CD4-positive, alpha-beta T cell treated with Interleukin-4 for 1 hour (primary cell): ENCODE measurements at places on chromosomes 3 and 15.
A peak's percentile ranks its signal among the peaks of the same experiment; 100 is the strongest.

GRCh38 chr3:187287256-187287655 is 4.3 kb downstream of the MASP1 start:
- no peak for DNase-seq

- DNase-seq = no peak
Measured at GRCh38 chr3:178318941-178319816, 217.1 kb upstream of the KCNMB2 start.

GRCh38 chr3:185631508-185632206 is 45.6 kb downstream of the SENP2 start:
- no peak for DNase-seq

DNA sequence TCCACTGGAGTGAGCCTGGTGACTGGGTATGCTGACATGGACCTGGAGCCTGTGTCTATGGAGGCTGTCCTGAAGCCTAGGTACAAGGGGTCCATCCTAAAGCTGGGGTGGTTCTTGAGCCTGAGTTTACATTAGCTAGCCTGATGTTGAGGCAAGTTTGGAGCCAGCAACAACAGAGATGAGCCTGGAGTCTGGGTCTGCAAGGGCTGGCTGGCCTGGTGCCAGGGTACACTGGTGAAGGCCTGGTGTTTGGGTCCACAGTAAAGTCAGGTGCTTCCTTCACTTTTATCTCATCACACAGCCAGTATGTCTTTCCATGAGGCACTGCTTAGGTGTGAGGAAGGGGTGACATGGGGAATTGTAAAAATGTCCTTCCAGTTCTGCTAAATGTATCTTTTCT is 49.5 kb downstream of the TP63 start:
- DNase-seq = no peak

DNA sequence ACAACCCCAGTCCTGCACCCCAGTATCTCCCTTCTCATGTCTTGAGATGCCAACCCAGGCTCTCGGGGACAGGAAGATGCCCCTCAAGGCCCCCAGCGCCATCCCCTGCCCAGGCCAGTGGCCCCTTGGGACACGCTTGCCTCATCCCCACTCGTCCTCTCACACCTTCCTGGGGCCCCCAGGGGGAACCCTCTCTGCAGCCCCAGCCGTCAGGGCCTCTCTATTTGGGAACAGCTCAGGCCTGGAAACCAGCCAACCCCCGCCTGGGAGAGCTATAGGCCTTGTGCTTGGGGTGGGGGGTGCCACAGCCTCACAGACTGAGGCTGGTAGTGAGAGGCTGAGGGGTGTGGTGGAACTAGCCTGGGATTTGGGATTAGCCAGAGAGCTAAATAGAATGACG is 7.8 kb downstream of the LINGO1 start:
- no peak for DNase-seq

GRCh38 chr15:84980196-84981053 is 1.2 kb upstream of the PDE8A start:
- DNase-seq = peak; percentile 90

- DNase-seq = peak; percentile 33
Measured at GRCh38 chr3:112736805-112737566, 96.0 kb upstream of the CCDC80 start.

GRCh38 chr3:66451766-66452165 is 49.1 kb downstream of the LRIG1 start:
- DNase-seq = no peak

DNA sequence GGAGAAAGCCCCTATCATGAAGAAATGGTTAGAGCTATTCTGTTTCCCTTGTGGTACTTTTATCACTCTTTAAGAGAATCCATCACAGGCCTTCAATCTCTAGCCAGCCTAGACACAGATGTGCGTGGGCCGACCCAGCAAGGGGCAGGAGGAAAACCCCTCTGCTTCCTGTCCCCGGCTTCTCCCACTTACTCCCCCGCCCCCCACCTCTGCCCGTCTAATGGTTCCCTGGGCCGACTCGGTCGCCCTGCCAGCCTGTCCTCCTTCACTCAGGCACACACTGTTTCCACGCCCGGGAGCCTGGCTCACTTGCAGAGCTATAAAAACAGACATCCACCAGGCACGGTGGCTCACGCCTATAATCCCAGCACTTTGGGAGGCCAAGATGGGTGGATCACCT is 58.3 kb upstream of the TFRC start:
- no peak for DNase-seq

- DNase-seq = no peak
Measured at GRCh38 chr15:65418596-65418995, 4.2 kb downstream of the IGDCC4 start.

GRCh38 chr3:47666118-47666517 is 87.5 kb upstream of the CSPG5 start:
- no peak for DNase-seq

GRCh38 chr3:127220497-127220896 is 27.6 kb downstream of the PRR23E start:
- DNase-seq = no peak

- no peak for DNase-seq
Measured at GRCh38 chr3:89072642-89073041, 34.8 kb upstream of the EPHA3 start.

GRCh38 chr3:134449277-134449676 is 36.5 kb downstream of the ANAPC13 start:
- no peak for DNase-seq

- no peak for DNase-seq
Measured at GRCh38 chr3:157201648-157202278, 41.8 kb upstream of the CCNL1 start.

DNA sequence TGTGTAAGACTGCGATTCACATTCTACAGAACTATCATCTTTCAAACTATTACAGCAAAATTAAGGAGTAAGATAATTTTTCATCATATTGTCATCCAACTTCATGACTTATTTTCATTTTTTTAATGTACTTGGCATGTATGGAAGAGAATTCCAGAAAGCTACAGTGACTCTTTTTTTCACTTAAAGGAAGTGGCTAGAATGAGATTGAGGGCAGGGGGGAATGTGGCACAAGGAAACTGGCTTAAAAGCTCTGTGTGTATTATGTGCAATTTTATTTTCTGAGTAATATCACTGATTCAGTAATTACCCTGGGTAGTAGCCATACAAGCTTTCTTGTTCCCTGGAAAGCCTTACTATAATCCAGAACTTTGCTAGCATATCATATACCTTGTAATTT is 94.6 kb downstream of the FILIP1L start:
- DNase-seq = no peak

DNA sequence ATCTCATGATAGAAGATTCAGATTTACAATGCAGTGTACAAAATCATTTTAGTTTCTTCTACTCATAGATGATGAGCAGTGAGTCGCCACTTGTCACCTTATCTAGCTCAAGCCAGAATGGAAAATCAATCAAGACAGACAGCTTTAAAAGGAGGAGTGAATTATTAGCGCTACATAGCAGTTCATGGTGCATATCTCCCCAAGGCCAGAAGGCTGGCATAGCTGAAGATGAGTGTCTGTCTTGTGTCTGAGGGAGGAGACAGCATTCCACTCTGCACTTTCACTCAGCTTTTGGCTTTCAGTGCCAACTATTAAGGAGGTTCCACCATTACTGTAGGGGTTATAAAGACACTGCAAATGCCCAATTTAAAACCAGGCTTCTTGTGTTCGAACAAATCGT is 804.1 kb upstream of the LMCD1 start:
- DNase-seq = no peak

- DNase-seq = peak; percentile 35
Measured at GRCh38 chr3:69087030-69087791, 2.5 kb downstream of the ARL6IP5 start.

GRCh38 chr3:156518726-156519125 is 36.2 kb downstream of the SSR3 start:
- no peak for DNase-seq

- no peak for DNase-seq
Measured at GRCh38 chr15:49890689-49891088, 228.3 kb downstream of the ATP8B4 start.

DNA sequence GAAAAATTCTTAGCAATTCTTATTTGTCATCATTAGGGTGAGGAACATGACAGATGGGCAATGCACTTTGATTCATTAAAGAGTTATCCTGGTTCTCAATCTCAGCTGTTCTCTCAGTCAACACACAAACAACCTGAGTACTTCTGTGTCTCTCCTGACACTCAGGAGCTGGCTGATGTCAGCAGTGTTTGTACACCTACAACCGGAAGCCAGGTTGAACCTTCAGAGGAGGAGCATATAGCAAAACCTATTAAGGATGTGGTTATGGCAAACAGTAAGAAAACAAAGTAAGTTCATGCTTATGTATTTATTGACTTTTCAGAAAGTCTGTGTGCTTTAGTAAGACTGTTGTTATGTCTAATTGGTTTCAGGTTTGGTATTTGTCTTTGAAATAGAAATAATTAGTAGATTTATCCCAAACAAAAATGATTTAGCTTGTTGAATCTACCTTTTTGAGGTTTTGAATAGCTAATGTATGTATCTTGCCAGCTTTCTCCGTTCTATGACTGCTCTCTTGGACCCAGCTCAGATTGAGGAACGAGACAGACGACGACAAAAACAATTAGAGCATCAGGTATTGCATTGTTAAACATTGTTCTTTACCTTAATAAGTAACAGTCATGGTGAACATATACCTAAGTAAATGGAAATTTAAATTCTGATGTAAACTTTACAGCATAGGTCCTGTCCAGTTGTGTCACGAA is 36.6 kb downstream of the CCDC66 start:
- DNase-seq = peak; percentile 72

DNA sequence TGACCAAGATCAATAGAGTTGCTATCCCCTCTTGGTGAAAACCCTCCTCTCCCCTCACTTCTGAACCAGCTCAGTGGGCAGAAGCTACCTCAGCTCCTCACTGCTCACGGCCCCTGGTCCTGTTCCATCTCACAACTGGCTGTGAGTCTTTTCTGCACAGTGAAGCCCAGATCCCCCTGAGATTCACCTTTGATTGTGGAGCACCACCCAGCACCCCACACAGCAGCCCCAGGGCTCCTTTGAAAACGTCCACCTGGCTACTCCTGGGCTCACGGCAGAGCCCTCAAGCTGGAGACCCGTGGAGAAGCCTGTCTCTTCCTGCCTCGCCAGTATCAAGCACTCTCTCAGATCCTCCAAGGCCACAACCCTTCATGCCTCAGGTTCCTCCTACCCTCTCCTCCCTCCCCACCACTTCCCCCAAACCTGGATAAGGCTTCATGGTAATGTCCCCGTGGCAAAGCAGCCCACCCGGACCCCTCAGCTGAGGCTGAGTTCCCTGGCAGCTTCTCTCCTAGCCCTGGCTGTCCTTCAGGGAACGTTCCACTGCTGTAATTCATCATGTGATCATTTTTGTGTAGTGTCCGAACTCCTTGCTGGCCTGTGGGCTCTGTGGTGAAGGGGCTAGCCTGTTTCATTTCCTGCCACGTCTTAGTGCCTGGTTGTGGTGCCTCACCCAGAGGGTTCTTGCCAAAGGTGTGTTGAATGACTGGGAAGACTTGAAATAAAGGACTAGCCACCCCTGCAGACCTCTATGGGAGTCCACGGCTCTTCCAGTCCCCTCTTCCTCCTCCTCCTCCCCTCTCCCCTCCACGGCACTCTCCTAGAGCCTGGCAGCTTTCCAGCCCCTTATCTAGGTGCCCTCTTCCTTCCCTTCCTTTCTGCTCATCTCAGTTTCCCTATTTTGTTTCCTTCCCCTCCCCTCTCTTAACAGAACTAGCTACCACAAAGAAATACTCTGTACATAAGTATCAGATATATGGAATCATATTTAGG is 44.5 kb downstream of the KY start:
- DNase-seq = no peak

GRCh38 chr3:115275896-115276295 is 128.8 kb upstream of the ZBTB20 start:
- DNase-seq = no peak

- no peak for DNase-seq
Measured at GRCh38 chr15:101067660-101068522, 148.7 kb downstream of the LRRK1 start.
